ENCODE measurements at places on chromosomes 11 and 22.

- peak; percentile 40 for DNase-seq
Observed at GRCh38 chr22:43867839-43868635, 5.7 kb upstream of the SULT4A1 start.

GRCh38 chr22:20834725-20835124 is 23.9 kb downstream of the PI4KA start:
- no peak for DNase-seq

DNA sequence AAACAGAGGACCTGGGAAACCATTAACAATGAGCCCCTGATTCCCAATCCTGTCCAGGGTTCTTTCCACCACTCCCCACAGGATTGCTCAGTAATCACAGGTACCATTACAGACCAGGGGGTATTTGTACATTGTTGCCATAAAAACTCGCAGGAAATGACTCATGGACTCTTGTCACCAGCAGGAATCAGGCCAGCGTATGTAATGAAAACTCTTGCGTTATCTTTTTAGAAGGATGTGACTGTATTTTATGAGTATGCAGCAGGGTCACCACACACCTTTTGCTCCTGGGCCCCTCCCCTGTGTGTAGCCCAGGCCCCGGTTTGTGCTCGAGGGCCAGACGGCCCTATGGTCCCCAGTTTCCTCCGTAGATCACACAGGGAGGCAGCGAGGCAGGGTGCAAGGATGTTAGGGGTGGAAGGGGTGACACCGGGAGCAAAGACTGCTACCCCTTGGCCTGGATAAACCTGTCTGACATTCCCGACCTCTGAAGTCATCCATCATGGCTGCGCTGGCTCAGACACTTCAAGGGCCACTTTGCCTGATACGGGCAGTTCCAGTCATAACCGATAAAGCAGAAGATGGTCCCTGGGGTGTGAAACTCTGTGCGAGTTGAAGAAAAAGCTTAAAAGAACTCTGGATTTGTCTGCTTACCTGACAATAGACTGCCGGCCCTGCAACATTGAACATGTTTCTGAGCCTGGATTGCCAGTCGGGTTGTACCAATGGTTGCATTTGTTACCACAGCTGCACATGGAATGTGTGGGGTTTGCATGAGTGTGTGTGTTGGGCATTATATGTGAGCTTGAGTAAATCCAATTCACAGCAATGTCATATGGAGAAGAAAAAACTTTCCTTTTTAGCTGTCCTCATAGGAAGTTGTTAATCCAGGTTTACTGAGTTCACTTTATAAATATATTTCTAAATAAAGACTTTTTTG is 56.9 kb downstream of the MICAL2 start:
- DNase-seq = peak; percentile 61

- no peak for DNase-seq
Observed at GRCh38 chr11:81394311-81394710, 1339.4 kb downstream of the FAM181B start.

Measured in HFF-Myc (cell line).